Left hindlimb (tissue), 1 donor: ENCODE measurements at places on chromosomes 11 and 22.

- DNase-seq: no peak
Measured at GRCh38 chr11:66743271-66743968, 14.4 kb upstream of the SPTBN2 start.

DNA sequence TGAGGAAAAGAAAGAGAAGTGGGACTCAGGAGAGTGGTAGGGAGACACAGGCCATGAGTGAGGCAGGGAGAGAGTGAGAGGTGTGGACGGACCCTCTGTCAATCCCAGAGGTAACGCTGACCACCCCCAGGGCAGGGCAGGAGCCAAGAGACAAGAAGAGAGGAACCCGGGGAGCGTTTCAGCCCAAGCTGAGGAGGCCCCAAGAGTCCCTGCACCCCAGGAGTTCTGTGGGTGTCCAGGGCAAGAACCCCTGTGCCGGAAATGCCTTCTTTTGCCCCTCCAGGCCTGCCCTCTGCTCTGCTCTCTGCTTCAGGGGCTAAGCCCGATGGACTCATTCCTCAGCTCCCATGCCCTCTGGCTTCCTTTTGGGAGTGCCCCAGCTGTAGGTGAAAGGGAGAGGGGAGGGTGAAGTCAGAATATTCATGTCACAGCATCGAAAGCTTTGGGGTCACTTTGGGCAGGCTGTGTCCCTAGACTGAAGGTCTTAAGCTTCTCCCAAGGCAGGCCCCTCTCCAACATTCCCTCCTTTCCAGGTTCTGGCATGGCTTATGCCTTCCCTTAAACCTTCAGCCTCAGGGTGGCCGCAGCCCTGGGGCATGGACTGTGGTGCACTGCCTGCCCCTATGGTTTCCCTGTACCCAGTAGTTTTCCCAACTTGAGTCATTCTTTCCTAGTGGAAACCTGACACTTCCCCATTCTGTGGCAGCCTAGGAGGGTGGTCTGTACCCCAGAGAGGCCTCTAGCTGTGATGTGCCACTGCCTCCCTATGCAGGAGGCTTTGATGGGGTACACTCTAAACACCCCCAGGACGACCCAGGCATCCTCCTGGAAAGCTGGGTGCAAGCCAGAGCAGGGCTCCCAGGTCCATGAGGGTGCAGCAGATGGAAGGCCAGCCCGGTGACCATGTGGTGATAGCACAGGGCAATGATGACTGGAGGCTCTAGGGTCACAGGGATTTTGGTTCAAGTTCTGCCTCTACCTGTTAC is 27.1 kb downstream of the MYEOV start:
- peak; percentile 29 for DNase-seq

DNA sequence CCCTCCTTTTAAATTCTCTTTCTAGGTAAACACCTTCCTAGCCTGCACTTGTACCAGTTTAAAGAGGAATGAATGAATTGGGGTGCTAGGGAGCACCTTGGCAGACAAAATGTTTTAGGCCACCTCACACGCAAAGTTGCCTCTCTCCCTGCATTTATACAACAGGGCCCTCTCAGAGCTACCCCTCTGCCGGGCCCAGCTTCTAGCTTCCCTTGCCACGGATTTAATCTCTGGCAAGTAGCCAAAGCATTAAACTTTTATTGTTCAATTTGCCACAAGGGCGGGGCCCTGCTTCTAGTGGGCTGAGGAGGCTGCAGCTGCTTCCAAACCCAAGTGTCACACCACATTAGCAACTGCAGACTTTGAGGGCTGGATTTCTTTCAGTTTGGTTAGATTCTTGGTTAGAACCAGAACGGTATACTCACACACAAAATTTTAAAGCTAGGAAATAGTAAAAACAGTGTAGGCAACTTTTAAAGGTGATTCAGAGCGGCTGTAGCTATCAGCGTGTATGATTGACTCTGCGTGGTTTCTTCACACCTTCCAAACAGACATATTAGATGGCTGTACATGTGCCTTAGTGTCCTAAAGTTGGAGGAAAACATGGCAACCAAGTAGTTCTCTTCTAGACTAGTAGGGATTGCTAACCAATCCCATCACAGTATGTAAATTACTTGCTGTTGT is 6.5 kb downstream of the KREMEN1 start:
- peak; percentile 72 for DNase-seq

GRCh38 chr22:47775686-47776085 is 1013.2 kb downstream of the TBC1D22A start:
- no peak for DNase-seq

GRCh38 chr22:25779426-25779825 is 37.4 kb downstream of the MYO18B start:
- DNase-seq: no peak

- DNase-seq: no peak
Measured at GRCh38 chr11:48270621-48271020, 7.0 kb downstream of the OR4X1 start.

DNA sequence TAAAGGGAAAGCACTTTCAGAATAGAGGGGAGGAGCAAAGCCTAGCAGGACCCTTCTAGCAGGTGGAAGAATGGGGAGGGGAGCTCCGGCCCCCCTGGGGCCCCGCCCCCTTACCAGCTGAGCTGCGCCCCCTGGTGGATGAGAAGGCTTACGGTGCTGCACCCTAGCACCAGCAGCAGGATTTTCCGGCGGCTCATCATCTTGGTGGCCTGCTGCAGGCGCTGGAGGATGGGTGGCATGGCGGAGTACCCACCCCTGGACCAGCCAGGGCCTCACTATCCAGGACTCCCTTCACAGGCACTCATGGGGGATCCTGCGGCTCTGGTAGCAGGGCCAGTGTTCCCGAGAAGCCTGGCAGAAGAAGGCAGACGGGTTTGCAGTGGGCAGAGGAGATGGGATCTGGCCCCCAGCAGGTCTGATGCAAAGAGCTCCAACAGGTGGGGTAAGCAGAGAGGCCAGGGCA is 3.8 kb downstream of the GAL3ST3 start:
- peak; percentile 73 for DNase-seq

- DNase-seq: no peak
Measured at GRCh38 chr11:62592146-62592815, 958 bp upstream of the TUT1 start.

- DNase-seq: no peak
Measured at GRCh38 chr22:26281941-26282340, 112.7 kb downstream of the SEZ6L start.

DNA sequence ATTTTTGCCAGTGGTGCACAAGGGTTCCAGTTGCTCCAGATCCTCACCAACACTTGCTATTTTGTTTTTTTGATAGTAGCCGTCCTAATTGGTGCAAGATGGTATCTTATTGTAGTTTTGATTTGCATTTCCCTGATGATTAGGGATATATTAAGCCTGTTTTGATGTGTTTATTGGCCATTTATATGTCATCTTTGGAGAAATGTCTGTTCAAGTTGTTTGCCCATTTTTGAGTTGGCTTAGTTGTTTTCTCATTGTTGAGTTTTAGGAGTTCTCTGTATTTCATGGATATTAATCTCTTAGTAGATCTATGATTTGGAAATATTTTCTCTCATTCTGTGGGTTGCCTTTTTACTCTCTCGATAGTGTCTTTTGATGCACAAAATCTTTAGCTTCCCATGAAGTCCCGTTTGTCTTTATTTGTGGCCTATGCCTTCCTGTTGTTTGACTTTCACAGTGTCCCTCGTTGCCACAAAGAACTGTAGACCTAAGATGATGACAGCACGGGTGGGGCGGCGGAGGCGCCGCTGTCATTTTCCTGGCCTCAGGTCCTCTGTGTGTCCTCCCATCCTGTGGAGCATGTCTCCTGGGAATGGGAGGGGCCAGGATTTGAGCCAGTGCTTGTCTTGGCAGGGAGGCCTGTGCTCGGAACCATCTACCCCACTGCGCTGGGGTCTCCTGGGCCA is 33.5 kb downstream of the LRP5 start:
- no peak for DNase-seq
